ENCODE measurements at places on chromosomes 6 and 20.

- DNase-seq = no peak
Observed at GRCh38 chr6:22208026-22208425, 88.8 kb downstream of the PRL start.

DNA sequence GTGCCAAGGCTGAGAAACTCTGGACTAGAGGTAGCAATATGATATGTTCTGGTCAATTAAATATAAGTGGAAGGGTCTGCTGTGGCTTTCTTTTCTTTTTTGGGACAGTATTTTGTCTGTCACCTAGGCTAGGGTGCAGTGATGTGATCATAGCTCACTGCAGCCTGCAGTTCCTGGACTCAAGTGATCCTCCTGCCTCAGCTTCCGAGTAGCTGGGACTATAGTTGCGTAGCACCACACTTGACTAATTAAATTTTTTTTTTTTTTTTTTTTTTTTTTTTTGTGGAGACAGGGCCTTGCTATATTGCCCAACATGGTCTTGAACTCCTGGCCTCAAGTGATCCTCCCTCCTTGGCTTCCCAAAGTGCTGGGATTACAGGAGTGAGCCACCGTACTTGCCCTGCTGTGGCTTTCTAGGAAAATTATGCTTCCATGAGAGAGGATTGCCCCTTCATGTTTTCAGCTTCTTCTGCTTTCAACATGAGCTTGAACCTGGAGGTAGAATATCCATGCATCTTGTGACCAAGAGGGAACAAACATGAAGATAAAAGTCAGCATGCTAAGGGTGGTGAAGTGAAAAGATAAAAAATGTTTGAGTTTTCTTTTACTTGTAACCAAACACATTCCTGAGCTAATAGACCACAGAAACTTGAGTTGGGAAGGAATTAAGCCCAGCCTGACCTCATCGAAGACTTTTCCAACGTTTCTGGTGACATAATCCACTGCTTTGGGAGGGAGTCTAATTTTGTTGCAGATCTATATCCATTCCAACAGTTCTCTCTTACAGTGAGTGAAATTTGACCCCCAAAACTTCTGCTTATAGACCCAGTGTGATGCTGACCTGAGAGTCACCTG, 75.1 kb downstream of the CARMIL1 start:
- DNase-seq = no peak

- peak; percentile 76 for DNase-seq
Observed at GRCh38 chr6:16761471-16762267, 409 bp upstream of the ATXN1 start.

DNA sequence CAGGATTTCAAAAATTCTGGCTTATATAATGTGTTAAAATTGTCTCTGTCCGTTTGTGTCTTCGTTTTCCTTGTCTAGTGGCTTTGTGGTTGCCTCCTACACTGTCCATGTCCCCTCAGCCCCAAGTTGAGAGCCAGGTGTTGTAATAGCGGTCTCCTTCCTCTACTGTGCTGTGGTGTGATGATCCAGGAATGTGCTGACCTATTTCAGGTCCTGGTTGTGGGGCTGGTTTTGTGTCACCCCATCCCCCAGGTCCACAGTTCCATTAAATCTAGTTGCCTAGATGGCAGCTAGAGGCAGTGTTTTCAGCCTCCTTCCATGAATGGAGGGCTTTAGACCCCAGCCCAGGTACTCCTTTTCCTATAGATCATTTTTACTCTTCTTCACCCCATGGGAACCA, 128.7 kb downstream of the DNAH8 start:
- DNase-seq = no peak

DNA sequence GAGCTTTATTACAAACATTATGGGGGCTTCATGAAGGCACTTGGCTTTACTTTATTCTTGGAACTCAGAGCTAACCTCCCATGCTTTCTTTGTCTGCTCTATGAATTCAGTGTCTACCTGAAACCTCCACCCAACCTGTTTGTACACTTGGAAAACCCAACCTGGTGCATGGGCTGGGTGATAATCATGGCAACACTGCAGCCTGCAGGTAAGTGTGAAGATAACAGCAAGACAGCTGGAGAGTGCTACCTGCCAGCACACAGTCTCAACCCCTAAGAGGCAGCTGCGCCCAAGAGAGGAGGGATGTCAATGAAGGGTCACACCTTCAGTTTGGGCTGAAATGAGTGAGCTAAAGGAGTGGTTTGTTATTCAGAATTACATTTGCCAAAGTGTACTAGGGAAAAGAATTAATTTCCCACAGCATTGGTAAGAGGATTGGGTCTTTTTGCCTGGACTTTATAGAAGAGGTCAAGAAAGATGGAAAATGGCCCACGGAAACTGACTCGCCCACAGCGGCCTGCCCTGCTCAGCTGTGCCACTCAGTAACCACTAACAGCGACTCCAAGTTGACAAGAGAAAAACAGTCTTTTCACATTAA, 24.4 kb downstream of the FOXQ1 start:
- no peak for DNase-seq

DNA sequence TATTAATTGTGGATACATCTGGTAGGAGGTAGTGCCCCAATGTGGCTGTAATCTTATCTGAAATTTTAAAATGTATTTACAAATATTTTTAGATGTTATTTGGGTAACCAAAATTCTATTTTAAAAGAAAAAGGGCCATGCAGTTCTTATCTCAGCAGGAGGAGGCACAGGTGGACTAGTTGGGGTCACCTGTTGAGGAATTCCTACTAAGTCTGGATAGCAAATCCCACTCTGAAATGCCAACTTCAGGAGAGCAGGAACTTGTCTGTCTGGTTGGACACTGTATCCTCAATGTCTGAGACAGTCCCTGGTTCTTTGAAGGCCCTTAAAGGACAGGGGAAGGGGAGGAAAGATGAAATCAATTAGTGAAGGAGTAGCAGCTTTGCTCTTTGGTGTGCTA, 82.6 kb downstream of the EYA2 start:
- DNase-seq = no peak

GRCh38 chr20:21510414-21511384, 3.2 kb downstream of the NKX2-2 start:
- DNase-seq = no peak

- DNase-seq = no peak
Observed at GRCh38 chr20:47380481-47380880, 24.0 kb upstream of the ZMYND8 start.

GRCh38 chr6:16976385-16977183, 125.3 kb upstream of the STMND1 start:
- DNase-seq = no peak

DNA sequence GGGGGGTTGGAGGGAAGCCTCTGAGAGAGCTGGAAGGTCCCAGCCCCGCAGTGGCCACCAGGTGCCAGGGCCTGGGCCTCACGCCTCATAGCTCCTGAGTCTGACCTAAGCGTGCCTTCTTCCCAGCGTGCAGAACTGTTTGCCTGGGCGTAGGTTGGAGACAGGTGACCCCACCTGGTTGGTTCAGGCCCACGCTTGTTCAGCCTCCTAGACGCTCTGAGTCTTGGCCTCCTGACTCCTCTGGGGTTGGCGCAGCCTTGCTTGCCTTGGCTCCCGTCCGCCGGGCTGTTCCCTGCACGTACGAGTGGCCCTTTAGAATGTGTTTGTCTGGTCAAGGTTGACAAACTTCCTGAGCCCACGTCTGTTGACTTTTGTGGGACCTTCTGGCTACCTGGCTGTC, 70.8 kb downstream of the EYA2 start:
- no peak for DNase-seq

DNA sequence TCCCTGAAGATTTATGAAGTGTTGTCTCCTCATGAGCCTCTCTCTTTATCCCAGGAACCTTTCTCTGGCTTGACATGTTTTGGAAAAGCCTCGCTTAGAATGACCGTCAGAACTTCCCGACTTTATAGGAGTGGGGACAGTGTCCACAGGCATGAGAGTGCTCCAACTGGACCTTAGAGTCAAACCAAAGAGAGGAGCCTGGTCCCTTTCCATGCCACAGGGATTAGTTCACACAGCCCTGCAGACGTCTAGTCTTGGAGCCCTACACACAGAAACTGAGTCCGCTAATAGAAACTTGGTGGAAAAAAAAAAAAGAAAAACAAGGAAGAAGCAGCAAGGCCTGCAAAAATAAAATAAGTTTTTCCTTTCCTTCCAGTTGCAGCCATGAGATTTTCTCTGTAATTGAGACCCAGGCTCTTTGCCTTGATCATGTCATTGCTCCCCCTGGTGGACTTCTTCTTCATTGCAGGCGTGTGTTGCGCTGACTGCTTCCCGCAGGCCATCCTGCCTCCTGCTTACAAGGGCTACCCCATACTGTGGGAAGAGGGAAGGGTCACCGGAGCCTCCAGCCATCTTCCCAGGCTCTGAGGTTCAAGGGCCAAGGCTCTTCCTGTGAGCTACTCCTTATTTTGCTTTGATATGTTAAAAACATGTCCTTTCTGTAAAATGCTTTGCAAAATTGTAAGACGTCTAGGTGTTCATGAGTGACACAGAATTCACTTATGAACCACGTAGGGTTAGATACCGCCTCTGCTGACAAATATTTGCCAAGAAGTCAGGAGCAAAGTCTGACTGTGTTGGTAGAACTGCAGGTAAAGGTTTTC, 201.0 kb downstream of the UST start:
- DNase-seq = peak; percentile 79

DNA sequence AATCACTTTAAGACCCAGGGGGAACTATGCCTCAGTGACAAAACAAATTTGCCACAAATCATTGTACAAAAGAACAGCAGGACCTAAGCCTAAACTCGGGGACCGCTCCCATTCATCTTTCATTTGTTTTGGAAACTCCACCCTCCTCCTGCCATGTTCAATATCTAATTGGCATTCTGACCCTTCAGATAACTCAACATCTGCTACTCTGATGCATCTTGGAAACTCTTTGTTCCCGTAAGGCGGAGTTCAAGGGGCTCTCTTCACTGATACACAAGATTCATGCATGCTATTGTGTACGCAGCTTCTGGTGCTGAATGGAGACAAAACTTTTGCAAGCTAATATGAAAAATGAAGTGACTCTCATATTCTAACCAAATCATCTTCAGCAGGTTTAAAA, 187.6 kb downstream of the ZFP64 start:
- no peak for DNase-seq

- DNase-seq = no peak
Observed at GRCh38 chr6:11412011-11412424, 125.5 kb upstream of the TMEM170B start.

GRCh38 chr20:49230561-49231133, 11.4 kb downstream of the DDX27 start:
- no peak for DNase-seq

GRCh38 chr6:38103921-38104320, 284.4 kb downstream of the ZFAND3 start:
- no peak for DNase-seq

DNA sequence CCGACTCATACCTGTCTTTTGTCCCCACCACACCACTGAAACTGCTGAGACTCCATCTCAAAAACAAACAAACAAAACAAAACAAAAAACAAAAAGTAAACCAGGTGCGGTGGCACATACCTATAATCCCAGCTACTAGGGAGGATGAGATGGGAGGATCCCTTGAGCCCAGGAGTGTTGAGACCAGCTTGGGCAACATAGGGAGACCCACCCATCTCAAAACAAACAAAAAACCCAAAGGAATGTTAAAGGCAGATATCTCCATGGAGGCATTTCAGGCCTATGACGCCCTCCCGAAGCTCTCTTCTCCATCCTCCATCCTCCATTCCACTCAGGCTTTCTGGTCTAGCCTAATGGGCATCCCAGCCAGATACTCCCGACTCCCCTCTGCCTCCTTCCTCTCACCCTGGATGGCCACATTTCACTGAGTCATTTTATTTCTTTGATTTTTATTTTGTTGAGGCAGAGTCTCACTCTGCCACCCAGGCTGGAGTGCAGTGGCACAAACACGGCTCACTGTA, 3.2 kb upstream of the SLC4A11 start:
- no peak for DNase-seq

- DNase-seq = no peak
Observed at GRCh38 chr20:62236200-62236599, 2.1 kb upstream of the OSBPL2 start.

DNA sequence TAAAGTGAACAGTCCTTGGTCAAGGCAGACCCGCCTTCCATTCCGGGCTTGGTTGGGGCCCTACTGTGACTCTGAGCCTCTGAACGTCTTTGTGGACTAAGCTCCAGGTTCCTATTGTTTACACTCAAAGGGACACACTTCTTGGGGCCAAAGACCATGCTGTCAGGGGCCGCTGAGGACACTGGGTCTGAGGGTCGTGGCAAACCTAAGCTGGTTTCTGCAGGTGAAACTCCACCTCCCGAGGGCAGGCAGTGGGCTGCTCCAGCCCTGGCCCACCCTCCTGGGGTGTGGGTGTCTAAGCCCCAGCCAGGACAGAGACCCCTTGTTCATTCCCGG, 43.1 kb downstream of the DSTN start:
- no peak for DNase-seq

DNA sequence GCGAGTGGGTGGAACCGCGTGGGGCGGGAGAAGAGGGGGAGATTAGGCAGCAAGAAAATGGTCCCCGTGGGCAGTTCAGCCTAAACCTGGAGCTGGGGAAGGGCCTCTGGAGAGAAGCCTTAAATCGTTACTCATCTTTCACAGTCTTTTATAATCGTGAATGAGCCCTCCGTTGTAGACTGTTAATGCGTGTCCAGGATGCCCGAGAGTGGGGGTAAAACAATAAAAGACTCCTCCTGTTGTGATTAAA, 11.0 kb upstream of the ELOVL5 start:
- no peak for DNase-seq

GRCh38 chr20:59377842-59378241, 77.4 kb downstream of the EDN3 start:
- no peak for DNase-seq

DNA sequence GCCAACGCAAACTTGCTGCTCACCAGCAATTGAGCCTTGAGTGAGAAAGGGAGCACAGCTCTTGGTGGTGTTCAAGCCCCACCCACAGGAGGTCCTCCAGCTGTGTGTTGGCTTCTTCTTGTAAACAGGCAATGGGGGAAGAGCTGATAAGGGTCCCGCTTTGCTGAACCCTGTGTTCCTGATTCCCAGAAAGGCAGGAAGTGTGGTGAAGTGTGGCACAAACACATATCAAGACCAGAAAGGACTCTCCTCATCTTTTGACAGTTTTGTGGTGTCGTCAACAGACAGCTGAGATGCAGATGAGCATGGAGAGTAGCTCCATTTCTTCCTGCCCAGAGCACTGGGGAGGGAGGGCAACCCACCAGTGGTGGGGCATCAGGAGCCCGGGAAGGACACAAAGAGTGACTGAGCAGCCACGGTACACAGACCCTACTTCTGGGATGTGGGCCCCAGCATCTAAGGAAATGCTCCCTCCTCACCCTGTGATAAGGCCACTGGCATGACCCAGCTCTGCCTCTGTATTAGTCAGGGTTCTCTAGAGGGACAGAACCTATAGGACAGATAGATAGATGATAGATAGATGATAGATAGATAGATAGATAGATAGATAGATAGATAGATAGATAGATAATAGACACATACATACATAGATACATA, 188.9 kb upstream of the TAB2 start:
- DNase-seq = no peak

DNA sequence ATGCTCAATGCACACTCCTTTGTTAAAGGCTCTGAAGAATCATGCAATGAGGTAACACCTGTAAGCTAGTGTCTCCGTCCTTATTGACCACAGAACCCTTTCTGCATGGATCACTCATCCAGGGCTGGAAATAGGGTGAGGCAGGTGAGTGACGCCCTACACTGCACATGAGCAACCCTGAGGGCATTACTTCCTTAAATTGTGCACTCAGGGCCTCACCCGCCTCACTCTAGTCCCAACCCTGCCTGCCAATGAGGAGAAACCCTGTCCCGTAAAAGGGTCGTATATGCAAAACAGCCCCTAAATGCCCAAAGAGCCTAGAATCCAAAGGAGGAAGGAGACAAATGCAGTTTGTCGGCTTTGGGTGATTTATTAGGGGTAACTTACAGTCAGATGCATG, 33.6 kb upstream of the NOP56 start:
- DNase-seq = no peak

- no peak for DNase-seq
Observed at GRCh38 chr6:25060522-25060921, 124.8 kb upstream of the RIPOR2 start.
